AG20443 (cell line): ENCODE measurements at places on chromosomes 5 and 9.

GRCh38 chr5:4737868-4738267 is 402.3 kb upstream of the ADAMTS16 start:
- no peak for DNase-seq

DNA sequence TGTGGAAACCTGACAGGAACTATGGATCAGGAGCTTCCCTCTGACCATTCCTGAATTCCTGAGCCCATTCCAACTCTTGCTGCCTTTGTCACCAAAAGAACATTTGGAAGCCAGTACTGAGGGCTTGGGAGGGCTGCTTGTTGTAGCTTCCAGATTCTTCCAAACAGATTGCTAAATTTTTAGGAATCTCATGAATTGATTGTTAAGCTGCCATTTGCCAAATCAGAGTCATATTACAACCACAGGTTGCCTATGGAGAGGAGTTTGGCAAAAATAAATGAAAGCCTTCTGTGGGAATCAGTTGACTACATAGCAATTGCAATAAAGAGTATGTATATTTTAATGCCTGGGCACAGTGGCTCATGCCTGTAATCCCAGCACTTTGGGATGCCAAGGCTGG is 39.2 kb upstream of the SLC28A3 start:
- DNase-seq, result peak; percentile 39

DNA sequence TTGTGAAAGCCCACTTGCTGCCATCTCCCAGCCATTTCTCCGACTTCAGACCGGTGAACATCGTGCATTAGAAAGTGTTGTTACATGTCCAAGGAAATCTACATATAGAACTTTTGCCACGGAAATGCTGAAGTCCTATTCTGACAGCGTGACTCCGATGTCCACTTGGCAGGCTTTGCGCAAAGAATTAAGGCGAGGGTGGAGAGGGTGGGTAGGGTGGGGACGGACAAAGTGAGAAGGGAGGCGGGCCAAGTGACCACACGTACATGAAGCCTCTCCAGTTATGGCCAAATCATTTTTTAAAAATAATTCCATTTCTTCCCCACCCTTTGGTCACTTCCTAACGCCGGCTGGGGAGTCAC is 460 bp upstream of the ACO1 start:
- DNase-seq, result no peak

GRCh38 chr9:35859310-35859989 is 10.8 kb downstream of the OR13J1 start:
- no peak for DNase-seq

GRCh38 chr9:3858961-3859360 is 333.2 kb upstream of the RFX3 start:
- DNase-seq, result no peak

DNA sequence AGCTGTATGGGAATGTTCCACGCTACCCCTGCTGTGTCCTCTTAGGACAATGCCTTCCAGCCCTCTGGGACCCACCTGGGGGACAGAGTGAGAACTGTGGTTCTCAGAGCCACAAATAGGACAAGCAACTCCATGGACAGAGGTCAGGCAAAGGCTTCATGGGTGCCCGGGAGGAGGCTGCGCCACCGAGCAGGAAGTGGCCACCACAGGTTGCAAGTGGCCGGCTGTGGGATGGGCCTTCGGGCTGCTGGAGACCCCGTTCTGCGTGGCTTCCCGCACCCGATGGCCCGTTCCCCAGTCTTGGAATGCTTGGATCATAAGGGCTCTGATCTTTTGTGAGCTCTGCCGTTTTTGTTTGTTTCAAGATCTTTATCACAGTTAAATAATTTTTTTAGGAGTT is 118.8 kb downstream of the BOD1 start:
- DNase-seq, result no peak

DNA sequence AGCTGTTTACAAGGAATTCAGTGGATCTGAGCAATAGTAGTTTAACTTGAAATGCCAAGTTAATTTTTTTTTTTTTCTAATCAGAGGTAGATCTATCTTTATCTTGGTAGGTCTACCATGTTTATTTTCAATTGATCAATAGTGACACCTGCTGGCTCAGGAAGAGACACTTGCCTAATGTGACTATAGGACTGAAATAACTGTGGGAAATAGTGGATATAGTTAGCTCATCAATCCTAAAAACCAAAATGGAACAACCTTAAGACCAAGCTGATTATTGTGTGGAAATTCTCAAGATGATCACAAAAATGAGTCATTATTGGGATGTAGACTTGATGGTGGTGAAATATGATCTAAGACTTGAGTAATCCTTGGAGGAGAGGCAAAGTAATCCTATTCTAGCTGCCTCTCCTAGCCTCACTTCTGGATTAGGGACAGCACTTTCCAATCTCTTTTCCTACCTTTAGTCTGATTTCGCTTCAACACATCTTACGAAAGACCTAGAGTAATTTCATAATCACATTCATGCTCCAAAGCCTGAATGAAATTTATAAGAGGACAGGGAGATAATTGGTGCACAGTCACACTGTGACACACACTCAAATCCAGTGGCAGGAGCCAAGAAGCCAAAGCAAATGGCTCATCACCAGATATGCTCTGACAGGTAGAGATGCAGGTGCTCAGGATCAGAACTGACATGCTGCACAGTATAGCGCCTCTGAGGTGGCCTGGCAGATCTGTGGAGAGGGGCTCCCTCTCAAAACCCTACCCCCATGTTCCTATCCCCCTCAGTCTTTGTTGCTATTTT is 156.3 kb downstream of the HMHB1 start:
- peak; percentile 61 for DNase-seq

DNA sequence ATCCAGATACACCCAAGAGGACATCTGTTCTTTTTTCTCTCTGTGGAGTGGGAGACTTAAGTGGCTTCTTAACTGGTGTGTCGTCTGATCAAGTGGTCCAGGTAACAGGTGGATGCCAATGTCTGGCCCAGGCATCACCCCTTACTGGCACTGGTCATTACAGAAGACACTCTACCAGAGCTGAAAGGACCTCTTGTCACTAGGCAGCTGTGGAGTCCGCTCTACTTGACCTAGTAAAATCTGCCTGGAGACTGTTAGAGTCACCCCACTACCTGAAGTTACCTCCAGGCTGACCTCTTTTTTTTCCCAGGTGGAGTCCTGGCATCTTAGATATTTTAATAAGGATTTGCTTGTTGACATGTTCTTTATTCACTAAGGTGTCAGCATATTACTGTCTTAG is 22.5 kb downstream of the FXN start:
- DNase-seq, result no peak

DNA sequence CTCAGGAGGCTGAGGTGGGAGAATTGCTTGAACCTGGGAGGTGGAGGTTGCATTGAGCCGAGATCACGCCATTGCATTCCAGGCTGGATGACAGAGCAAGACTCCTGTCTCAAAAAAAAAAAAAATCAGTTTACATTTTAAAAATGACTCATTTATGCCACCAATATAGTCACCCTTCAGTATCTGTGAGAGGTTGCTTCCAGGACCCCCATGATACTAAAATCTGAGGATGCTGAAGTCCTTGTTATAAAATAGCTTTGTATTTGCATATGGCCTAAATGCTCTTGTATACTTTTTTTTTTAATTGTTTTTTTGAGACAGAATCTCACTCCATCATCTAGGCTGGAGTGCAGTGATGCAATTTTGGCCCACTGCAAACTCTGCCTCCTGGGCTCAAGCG is 5.8 kb downstream of the OCLN start:
- DNase-seq, result no peak

DNA sequence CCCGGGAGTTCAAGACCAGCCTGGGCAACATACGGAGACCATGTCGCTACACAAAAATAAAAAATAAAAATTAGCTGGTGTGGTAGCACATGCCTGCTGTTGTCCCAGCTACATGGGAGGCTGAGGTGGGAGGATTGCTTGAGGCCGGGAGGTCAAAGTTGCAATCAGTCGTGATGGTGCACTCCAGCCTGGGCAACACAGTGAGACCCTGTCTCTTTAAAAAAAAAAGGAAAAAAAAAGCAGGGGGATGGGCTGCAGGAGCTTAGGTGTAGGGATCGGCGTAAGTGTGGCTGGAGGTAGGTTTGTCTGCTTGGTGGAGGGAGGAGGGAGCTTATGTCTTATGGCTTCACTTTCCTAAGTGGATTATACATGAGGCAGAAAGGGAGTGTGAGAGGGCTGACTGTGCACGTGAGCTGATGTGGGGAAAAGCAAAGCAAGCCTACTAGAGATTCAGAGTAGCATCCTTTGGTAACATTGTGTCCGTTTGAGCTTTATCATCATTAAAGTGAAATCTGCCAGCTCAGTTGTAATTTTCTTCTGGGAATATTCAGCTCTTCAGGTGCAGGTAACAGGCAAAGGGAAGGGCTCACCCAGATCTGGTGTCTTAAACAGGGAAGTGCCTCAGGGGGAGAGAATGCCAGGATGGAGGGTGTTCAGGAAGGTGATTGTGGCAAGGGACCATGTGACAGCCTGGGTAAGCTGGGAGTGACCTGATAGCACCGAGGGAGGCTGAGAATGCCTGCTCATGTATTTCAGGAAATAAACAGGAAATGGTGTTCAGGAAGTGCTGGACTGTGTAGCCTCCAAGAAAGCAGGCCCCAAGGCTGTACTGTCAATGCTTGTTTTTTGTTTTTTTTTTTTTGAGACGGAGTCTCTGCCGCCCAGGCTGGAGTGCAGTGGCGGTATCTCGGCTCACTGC is 17.6 kb upstream of the SETX start:
- peak; percentile 18 for DNase-seq

- DNase-seq, result no peak
Observed at GRCh38 chr5:155434681-155435080, 421.1 kb downstream of the KIF4B start.

DNA sequence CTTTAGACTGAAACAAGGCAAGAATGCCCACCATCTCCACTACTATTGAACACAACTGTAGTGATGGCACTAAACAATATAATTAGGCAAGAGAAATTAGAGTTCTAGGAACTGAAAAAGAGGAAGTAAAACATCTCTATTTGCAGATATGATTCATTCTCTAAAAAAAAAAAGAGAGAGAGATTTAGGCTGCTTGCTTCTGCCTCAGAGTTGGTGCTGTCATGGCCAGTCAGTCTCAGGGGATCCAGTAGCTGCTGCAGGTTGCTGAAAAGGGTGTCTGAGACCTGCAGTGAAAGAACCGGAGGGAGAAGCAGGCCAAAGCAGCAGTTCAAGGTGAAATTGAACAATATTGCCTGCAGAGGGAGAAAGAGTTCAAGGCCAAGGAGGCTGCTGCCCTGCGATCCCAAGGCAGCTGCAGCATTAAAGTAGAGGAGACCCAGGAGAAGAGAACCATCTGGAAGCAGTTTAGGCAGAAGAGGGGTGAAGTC is 72.5 kb downstream of the AP3B1 start:
- peak; percentile 26 for DNase-seq

DNA sequence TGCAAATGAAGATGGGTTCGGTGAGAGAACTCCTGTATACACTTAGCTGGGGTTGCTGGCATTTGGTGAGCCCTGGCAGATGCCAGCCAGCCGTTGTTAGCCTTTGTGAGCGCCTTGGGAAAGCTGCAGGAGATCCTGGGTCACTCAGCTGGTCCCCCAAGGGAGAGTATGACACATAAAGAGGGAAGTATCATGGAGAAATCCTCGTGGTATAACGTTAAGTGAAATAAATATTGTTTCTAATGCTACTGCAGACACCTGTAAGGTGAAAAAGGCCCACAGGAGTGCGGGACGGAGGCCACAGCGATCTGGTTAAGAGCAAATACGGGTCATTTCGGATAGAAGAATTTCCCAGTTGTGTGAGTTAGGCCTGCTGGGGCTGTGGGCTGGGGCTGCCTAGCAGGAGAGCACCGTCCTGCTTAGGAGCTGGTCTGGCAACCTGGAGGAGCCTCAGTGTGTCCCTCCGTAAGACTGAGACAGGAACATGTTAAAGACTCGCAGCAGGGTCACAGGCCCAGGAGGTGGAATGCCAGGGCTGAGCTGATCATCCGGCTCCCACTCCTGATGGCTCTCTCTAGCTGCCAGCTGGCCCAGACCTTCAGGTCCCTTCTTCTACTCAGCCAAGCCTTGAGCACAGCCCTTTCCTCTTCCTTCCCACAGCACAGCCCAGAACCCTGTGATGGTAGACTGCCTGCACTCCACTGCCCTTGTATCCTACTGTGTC is 4.9 kb downstream of the NKX2-5 start:
- no peak for DNase-seq

- DNase-seq, result no peak
Observed at GRCh38 chr9:93937193-93937592, 18.0 kb downstream of the BARX1 start.

DNA sequence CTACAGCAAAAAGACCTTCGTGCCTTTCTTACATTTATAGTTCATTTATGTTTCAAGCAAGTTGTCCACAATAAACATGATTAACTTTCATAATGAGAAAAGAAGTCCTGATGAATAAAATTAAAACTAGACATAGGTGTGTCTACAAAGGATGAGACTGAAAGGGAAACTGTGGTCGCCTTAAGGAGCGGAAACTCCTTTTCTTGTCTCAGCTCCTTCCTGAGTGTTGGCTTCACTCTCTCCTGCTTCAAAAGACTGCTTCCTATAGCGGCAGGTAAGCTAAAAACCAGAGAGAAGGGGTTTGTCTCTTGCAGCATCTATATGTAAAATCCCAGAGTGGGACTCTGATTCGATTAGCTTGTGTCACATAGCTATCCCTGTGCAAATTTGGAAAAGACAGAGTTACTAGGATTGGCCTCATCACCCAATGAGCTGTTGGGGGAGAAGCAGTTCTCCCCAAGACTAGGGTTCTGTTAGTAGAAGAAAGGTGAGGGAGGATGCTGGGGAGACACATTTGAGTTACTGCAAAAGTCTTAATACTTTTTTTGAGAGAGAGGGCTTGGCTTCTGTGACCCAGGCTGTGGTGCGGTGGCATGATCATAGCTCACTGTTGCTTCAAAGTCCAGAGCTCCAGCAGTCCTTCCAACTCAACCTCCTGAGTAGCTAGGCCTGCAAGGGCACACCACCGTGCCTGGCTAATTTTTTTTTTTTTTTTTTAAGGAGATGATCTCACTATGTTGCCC is 16.8 kb upstream of the CTSL start:
- DNase-seq, result no peak

DNA sequence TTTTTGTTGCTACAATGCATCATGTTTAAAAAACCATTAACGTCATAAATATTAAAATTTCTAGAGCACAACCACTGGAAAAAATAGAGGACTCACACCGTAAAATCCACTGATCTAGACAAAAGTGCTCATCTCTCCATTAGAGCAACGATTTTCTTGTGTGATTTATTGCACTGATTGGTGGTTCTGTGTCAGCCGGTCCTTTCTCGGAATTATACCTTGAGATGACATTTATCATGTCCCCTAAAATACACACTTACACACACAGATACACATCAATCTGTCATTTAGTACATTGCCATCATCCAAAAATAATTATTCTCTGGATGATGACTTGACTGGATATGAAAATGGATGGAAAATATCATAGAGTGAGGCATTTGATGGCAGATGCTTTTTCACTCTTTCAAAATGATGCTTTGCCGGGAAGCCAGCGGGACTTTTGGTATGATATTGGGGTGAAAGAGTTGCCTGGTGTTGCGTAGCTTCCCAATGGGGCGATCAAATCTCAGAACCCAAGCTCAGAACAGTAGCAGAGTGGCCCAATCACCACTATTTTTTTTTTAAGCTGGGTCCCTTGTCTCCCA is 226.6 kb downstream of the GAS1 start:
- no peak for DNase-seq

- DNase-seq, result no peak
Observed at GRCh38 chr5:133117912-133118445, 66.2 kb downstream of the HSPA4 start.
